ENCODE measurements at places on chromosomes 3 and 15.

DNA sequence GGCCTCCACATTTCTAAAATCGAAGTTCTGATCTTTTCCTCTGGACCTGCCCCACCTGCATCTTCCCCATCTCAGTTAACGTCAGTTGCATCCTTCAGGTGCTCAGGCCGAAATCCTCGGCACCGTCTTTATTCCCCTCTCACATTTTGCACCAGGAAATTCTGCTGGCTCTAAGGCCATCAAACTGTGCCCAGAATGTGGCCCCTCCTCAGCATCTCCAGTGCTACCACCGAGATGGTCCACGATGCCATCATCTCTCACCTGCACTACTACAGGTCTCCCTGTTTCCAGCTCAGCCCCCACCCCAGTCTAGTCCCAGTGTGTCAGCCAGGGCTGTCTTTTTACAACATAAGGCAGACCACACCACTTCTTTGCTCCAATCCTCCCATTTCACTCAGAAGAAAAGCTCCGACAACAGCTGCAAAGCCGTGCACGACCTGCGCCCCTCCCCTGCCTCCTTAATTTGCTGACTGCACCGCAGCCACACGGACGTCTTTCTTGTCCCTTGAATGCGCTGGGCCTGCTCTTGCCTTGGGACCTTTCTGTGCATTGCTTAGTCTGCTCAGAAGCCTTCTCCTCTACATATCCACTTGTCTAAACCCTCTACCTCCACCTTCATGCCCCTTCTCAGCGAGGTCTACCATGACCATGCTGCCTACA, 14.4 kb downstream of the MUC20 start:
- no peak overlapping the region for H3K4me3 ChIP-seq
- DNase-seq: no peak
- no peaks in the 10 kb centered on the region for H3K27me3 ChIP-seq
- H3K36me3 ChIP-seq: no peaks in the 10 kb centered on the region
- peaks cover 13% of the 10 kb centered on the region for H3K4me1 ChIP-seq

DNA sequence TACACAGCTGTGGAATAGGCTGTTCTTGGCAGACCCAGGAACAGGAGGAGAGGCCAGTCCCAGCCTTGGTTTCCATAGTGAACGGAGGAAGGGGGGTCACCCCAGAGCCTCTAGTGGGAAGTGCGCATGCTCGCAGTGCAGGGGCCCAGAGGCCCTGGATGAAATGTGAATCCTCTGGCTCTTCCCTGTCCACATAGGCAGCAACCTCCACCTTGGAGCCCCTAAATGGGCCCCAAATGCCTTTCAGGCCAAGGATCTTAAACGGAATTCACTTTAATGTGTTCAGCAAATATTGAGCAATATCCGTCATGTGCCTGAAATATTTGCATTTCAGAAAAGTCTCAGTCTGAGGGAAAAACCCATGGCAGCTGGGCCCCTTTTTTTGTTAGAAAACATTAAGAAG, 3.3 kb upstream of the NDN start:
- H3K27ac ChIP-seq: no peak overlapping the region
- H3K4me1 ChIP-seq: peaks cover 28% of the 10 kb centered on the region
- DNase-seq: peak; percentile 54
- no peaks in the 10 kb centered on the region for H3K36me3 ChIP-seq

- H3K27ac ChIP-seq: no peak overlapping the region
- no peaks in the 10 kb centered on the region for H3K4me1 ChIP-seq
- no peaks in the 10 kb centered on the region for H3K36me3 ChIP-seq
- no peak for DNase-seq
- H3K4me3 ChIP-seq: no peak overlapping the region
Measured at GRCh38 chr3:142857056-142857455, 31.8 kb downstream of the PCOLCE2 start.

GRCh38 chr3:71316066-71316777, 267.3 kb downstream of the FOXP1 start:
- H3K27me3 ChIP-seq: no peaks in the 10 kb centered on the region
- no peak for DNase-seq
- no peak overlapping the region for H3K27ac ChIP-seq
- no peaks in the 10 kb centered on the region for H3K4me1 ChIP-seq
- no peak overlapping the region for H3K4me3 ChIP-seq
